H9 (cell line): ENCODE measurements at places on chromosomes 13 and 19. TPM values are rescaled to one million over a fixed set of nuclear protein-coding genes. Genes with fewer than 3 reads are reported as not detected.

Gene TMEM272
- total RNA-seq: not detected in 2 replicates

Gene ZNF564
- total RNA-seq: 9.4 and 11.3 TPM in 2 replicates

GRCh38 chr19:18879579-18880373, 16.2 kb downstream of the CERS1 start:
- DNase-seq: peak; percentile 93
- no peaks in the 10 kb centered on the region for H3K27me3 ChIP-seq
- H3K4me3 ChIP-seq: no peak overlapping the region
- peaks cover 56% of the 10 kb centered on the region for H3K36me3 ChIP-seq

GRCh38 chr13:39538816-39539790, 63.9 kb downstream of the LHFPL6 start:
- H3K36me3 ChIP-seq: no peaks in the 10 kb centered on the region
- H3K27ac ChIP-seq: no peak overlapping the region
- DNase-seq: no peak
- H3K27me3 ChIP-seq: no peaks in the 10 kb centered on the region
- no peak overlapping the region for H3K4me3 ChIP-seq

Gene MZF1
- 23.6 and 24.2 TPM in 2 replicates for total RNA-seq

GRCh38 chr19:15508035-15508710, at the start of gene CYP4F22:
Gene CYP4F22, plus strand, starts transcription at chr19:15508525. Its CDS starts 16,812 bp downstream, at chr19:15525337.
- DNase-seq: no peak
- no peak within 1 kb of the TSS for H3K27ac ChIP-seq
- no peak within 1 kb of the TSS for H3K4me3 ChIP-seq
- no peaks in the 10 kb centered on the region for H3K27me3 ChIP-seq
